Foreskin keratinocyte (primary cell): ENCODE measurements at places on chromosomes 7 and 10. TPM values are rescaled to one million over a fixed set of nuclear protein-coding genes. Genes with fewer than 3 reads are reported as not detected.

- no peak for DNase-seq
Observed at GRCh38 chr7:101625031-101625791, 3.9 kb downstream of the MYL10 start.

DNA sequence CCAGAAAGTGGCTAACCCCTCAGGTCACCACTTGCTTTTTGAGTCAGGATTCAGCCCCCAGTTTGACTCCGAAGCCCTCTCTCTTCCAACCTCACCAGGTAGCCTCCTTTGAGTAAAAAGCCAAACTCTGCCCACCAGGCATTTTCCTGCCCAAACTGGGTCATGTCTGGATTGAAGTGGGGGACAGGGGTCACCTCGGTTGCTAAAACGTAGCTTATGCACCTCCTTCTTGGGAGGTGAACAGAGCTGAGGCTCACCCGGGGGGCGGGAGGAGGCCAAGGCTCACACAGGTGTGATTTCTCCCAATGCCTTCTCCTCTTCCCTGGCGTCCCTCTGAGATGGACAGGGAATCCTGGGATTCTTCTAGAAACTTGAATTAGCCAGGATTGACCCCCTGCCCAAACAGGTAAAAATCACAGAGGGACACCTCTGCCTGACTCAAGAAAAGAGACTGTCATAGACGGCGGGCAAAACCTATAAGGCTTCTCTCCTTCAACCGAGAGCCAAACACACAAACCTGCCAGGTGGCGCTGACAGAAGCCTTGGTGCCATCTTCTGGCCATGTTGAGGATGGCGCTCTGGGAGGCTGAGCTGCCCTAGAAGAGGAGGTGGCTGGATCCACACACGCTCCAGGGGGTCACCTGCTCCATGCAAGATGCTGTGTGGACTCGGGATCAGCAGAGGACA lies 51.6 kb downstream of the PRLHR start:
- no peak for DNase-seq

DNA sequence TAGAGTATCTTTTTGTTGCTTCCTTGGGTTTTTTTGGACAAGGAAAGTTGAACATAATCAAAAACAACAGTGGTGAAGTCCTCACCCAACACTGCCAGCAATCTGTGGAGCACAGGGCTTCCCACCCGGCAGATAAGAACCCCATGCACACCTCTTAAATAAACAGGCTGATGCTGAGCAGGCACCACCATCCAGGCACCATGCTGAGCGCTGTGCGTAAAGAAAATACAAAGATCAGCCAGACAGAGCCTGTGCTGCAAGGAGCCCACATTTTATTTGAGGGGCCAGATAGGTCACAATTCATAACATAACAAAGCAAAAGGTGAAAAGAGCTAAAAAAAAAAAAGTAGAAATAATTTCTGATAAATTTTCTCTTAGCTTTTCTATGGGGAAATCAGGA lies 231.2 kb downstream of the PTPRN2 start:
- DNase-seq, result no peak

DNA sequence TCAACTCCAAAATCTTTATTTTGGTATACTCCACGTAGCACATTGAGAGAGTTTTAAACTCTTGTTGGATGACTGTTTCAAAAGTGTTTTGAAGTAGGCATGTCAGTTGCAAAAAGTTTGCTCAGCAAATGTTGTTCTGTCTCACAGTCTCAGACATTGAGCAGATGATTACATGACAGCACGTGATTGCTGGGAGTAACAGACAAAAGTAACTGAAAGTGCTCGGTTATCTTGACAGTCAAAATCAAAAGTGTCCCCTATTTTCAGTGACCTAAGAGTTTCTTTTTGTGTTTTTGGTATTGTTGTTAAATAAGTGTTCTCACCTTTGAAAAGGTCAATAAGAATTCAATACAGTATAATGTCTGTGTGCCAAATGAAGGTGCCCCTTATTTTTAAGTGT lies 84.3 kb downstream of the CFTR start:
- DNase-seq, result no peak

DNA sequence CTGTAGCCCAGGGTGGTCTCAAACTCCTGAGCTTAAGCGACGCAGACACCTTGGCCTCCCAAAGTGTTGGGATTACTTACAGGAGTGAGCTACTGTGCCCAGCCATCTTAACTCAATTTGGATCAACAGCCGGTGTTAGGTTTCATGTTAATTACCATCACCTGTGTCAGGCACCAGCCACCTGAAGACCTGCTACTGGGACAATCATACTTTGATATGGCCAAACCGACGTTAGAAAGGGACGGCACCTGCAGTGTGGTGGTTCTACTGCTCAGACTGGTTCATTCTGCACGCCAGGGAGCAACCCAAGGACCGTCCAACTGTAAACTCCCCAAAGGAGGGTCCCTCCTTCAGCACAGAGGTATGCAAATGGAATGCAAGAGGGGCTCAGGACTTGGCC lies 74.2 kb upstream of the CYTH3 start:
- no peak for DNase-seq

GRCh38 chr10:74910241-74910975 lies 84.0 kb downstream of the KAT6B start:
- no peak for DNase-seq

DNA sequence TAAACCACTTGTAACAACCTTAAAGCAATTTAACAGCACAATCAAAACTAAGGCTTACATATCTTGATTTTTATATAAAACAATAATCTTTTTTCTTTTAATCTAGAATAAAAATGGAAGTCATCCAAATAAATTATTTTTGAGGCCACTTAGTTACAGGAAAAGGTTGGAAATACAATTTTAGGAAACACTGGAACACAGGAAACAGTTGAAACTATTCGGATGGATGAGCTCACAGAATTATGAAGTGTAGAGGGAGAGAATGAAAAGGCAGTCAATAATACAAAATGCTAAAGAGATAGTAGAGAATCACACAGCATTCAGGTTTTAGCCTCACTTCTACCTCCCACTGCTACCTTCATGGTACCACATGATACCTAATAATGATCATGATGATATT lies 124.2 kb downstream of the SEMA3D start:
- DNase-seq, result no peak

JAKMIP3 gene
- 0.04 TPM in 1 of 2 replicates, not detected in the other for total RNA-seq

TRPV6 gene
- 0.07 and 0.24 TPM in 2 replicates for total RNA-seq
